ENCODE measurements at places on chromosomes 5 and 9. TPM values are rescaled to one million over a fixed set of nuclear protein-coding genes. Genes with fewer than 3 reads are reported as not detected.

PCDHGA8 gene
- not detected for total RNA-seq

PCDHB3 gene
- total RNA-seq: not detected

PCDHGB7 gene
- not detected for total RNA-seq

F2RL2 gene
- not detected for total RNA-seq

DNA sequence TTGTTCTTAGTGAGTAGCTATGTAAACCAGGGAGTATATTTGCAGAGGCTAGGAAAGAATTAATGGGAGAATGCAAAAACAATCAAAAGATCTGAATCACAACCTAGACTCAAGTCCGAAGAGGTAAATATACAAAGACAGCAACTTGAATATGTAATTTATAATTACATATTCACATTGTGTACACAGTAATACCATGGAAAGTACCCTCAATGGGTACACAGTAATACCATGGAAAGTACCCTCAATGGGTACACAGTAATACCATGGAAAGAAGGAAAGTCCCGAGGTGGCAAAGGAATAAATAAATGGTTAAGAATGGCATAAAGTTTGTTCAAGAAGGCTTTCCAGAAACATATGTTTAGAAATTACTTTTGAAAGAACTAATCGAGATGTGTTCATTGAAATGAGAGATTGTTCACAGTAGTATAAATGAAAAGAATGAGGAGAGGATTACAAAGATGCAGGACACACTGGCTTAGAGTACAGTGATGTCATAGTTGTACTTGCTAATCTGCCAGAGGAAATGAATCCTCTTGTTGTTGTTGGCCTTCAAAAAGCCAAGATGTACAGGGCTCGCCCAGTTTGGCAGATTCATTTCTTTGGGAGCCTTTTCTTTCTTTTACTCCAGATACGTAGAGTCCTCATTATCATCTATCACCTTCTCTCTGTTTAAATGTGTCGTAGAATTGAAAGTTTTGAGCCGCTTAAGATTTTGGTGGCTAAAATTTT is 116.0 kb downstream of the UNC13B start:
- no peak for DNase-seq
- H3K27me3 ChIP-seq: no peaks in the 10 kb centered on the region
- H3K27ac ChIP-seq: no peak overlapping the region
- no peaks in the 10 kb centered on the region for H3K36me3 ChIP-seq
- H3K4me1 ChIP-seq: no peaks in the 10 kb centered on the region
- no peak overlapping the region for H3K4me3 ChIP-seq

AJM1 gene
- total RNA-seq: 1.2 TPM

DNA sequence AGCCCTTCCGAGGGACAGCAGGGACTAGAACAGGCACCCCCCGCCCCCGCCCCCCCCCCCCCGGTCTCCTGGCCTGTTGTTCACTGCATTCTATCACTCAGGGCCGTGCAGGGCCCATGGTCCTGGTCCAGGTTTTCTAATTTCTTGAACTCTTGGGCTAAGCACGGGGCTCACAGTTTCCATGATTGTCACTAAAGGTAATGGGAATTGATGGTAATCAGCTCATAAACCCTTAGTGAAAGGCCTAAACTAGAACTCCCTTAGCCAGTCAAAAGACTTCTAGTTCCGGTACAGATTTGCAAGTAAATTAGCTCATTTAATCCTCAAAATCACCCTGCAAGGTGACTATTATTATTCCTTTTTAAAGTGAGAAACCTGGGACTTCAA is 14.7 kb upstream of the PWWP2A start:
- no peaks in the 10 kb centered on the region for H3K4me1 ChIP-seq
- H3K36me3 ChIP-seq: no peaks in the 10 kb centered on the region
- no peak for DNase-seq
- H3K27me3 ChIP-seq: no peaks in the 10 kb centered on the region

DNA sequence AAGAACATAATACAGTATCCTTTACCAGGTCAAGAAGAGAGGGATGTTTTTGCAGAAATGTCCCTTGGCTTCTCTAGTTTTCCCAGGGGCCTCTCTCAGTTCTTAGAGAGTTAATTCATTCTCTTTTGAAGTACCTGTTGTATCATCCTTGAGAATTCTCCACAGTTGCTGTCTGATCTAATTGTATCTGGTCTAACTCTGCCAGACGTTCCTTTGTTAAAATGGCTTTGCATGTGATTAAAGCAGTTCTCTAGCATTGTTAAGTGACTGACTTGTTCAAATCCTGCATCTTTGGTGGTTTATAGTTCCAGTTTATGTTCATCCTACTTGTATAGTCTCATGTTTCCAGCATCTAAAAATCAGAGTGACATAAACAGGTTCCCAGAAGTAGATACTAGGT is 65.0 kb downstream of the KIAA1958 start:
- H3K27me3 ChIP-seq: no peaks in the 10 kb centered on the region
- H3K4me3 ChIP-seq: no peak overlapping the region
- H3K36me3 ChIP-seq: no peaks in the 10 kb centered on the region
- no peaks in the 10 kb centered on the region for H3K4me1 ChIP-seq
- DNase-seq: no peak

RELL2 gene
- total RNA-seq: 11.4 TPM

UNC5A gene
- not detected for total RNA-seq

DNA sequence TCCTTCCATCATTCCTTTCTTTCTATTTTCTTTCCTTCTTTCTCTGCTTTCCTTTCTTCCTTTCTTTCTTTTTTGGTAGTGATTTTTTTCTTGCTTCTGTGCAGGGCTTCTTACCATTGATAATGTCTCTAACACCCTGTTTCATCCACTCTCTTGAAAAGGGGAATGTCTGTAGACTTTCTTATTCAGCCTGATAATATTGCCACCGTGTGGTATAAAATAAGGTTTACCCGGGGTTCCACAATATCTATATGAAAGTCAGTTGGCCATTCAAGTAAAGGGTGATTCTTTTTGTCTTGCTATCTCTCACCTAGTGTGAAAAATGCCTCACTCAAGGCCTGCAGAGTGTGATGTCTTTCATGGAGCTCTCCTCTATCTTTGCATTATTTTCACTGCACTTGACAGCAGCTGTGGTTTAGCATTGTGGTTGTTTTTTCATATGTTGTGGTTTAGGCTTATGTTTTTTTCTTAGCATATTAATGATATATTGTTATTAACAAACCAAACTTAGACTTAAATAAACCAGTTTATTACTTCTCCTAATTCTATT is 153.9 kb downstream of the CSNK1G3 start:
- no peak overlapping the region for H3K27ac ChIP-seq
- DNase-seq: no peak
- no peak overlapping the region for H3K4me3 ChIP-seq
- H3K36me3 ChIP-seq: no peaks in the 10 kb centered on the region

DNA sequence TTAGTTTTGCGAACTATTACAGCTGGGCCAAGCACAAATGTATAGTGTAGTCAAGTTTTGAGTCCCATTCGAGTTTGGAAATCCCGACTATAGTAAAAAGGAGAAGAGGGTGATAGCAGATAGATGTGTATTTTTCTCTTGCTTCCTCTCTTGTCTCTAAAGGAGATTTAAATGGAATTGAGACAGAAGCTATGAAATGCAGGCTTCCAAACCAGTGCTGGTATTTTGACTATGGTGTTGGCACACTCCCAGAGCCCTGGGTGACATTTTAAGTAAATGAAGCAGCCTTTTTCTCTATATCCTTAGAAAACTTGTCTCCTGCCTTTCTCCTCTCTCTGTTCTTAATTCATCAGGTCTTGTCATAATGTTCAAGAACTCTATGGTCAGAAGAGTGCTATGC is 17.7 kb upstream of the AUH start:
- no peak overlapping the region for H3K27ac ChIP-seq
- no peaks in the 10 kb centered on the region for H3K4me1 ChIP-seq
- H3K36me3 ChIP-seq: no peaks in the 10 kb centered on the region
- no peak for DNase-seq
- no peaks in the 10 kb centered on the region for H3K27me3 ChIP-seq
- no peak overlapping the region for H3K4me3 ChIP-seq

DNA sequence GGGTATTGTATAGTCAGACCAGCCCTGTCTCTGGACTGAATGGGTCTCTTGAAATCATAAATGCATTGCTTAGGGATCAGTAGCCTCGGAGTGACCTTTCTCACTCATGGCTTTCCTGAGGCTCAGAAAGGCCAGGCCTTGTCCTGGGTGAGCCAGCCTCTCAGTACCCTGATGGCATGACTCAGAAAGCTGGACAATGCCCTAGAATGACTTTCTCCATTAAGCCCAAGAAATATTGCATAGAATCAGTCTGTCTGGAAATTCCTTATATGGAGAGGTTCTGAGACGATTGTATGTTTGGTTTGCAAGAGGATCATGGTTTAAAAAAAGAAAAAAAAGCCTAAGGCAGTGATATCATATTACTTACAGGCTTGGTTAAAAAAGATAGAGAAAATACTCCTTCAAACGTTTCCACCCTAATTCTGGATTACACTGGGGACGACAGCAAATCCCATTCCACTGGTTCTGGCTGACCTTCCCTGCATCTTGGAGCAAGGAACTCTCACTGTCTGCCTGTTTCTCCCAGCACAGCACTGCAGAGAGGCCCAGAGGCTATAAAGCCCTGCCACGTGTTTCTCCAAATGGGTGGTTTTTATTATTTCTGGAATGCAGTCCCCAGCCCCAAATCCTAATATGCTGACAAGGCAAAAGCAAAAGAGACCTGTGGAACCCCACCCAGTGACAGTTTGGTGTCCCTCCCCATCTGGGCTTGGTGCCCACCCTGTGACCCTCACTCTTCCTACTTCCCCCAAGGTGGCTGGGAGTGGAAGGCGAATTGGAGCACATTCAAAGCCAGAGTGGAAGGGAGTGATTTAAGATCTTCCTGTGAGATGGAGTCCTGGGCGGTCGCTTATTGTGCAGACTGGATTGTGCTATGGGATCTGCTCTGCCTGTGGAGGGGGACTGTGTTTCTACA is 34.4 kb downstream of the MAP1B start:
- H3K27ac ChIP-seq: no peak overlapping the region
- H3K27me3 ChIP-seq: no peaks in the 10 kb centered on the region
- no peaks in the 10 kb centered on the region for H3K36me3 ChIP-seq
- H3K4me1 ChIP-seq: no peaks in the 10 kb centered on the region
- DNase-seq: no peak

GRCh38 chr9:5493679-5494511 is 16.4 kb upstream of the PDCD1LG2 start:
- H3K4me1 ChIP-seq: peaks cover 4% of the 10 kb centered on the region
- no peaks in the 10 kb centered on the region for H3K36me3 ChIP-seq
- H3K27ac ChIP-seq: no peak overlapping the region
- DNase-seq: no peak

IFNB1 gene
- not detected for total RNA-seq

- H3K4me1 ChIP-seq: peaks cover 87% of the 10 kb centered on the region
- peaks cover 37% of the 10 kb centered on the region for H3K36me3 ChIP-seq
- H3K27me3 ChIP-seq: no peaks in the 10 kb centered on the region
- no peak for DNase-seq
These were observed 2.2 kb upstream of the PRR7 start for GRCh38 chr5:177444106-177445051.

GRCh38 chr9:6664204-6664680 is 18.7 kb upstream of the GLDC start:
- no peak overlapping the region for H3K27ac ChIP-seq
- DNase-seq: no peak
- H3K4me3 ChIP-seq: no peak overlapping the region
- no peaks in the 10 kb centered on the region for H3K27me3 ChIP-seq
- H3K4me1 ChIP-seq: no peaks in the 10 kb centered on the region

ADAMTS12 gene
- total RNA-seq: not detected

- no peaks in the 10 kb centered on the region for H3K4me1 ChIP-seq
- DNase-seq: no peak
- H3K27me3 ChIP-seq: no peaks in the 10 kb centered on the region
These were observed 248.1 kb downstream of the IRX1 start for GRCh38 chr5:3843706-3844105.

DMRTA1 gene
- not detected for total RNA-seq

ZDHHC11 gene
- total RNA-seq: 18.3 TPM

TMCO6 gene
- 21.1 TPM for total RNA-seq

- no peak for DNase-seq
- H3K4me1 ChIP-seq: peaks cover 47% of the 10 kb centered on the region
These were observed 4.4 kb upstream of the ZDHHC12 start for GRCh38 chr9:128728298-128728697.

PCDHB15 gene
- total RNA-seq: not detected

N4BP3 gene
- total RNA-seq: 3.8 TPM

INSL4 gene
- not detected for total RNA-seq

GRCh38 chr9:69019808-69020207 is 5.9 kb upstream of the PRKACG start:
- DNase-seq: peak; percentile 24
- peaks cover 24% of the 10 kb centered on the region for H3K4me1 ChIP-seq
- no peaks in the 10 kb centered on the region for H3K27me3 ChIP-seq
- no peak overlapping the region for H3K4me3 ChIP-seq

DNA sequence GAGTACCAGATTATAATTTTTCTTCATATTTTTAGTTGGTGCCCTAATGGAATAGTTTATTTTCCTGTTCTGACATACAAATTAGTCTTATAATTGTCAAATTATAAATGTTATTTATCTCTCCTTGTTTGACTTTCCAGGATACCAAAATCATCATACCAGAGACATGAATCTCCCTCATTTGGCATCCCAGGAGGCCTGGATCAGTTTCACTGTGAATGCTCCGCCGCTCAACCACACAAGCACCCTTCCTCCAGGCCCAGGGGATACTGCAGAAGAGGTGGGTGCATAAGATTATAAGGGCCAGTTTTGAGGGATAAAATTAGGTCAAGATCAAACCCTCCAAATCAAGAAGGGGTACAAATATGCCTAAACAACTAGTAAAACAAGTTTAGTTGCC is 1229.3 kb downstream of the CDH12 start:
- H3K4me3 ChIP-seq: no peak overlapping the region
- no peaks in the 10 kb centered on the region for H3K4me1 ChIP-seq
- no peak overlapping the region for H3K27ac ChIP-seq
- no peaks in the 10 kb centered on the region for H3K27me3 ChIP-seq
- no peak for DNase-seq

- no peaks in the 10 kb centered on the region for H3K27me3 ChIP-seq
- H3K27ac ChIP-seq: no peak overlapping the region
- H3K4me1 ChIP-seq: no peaks in the 10 kb centered on the region
- no peak overlapping the region for H3K4me3 ChIP-seq
- H3K36me3 ChIP-seq: peaks cover 43% of the 10 kb centered on the region
These were observed 26.7 kb downstream of the BDP1 start for GRCh38 chr5:71482132-71482531.

DNA sequence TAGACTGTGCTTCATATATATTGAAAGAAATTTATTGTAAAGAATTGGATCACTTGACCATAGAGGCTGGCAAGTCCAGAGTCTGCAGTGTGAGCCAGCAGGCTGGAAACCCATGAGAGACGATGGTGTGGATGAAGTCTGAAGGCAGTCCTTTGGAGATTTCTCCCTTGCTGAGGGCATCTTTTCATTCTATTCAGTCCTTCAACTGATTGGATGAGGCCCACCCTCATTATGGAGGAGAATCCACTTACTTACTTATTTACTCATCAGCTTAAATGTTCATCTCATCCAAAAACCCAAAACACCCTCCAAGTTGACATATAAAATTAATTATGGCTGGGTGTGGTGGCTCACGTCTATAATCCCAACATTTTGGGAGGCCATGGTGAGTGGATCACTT is 62.1 kb downstream of the MCTP1 start:
- H3K36me3 ChIP-seq: no peaks in the 10 kb centered on the region
- no peak overlapping the region for H3K4me3 ChIP-seq
- H3K27ac ChIP-seq: no peak overlapping the region
- no peaks in the 10 kb centered on the region for H3K27me3 ChIP-seq
- H3K4me1 ChIP-seq: no peaks in the 10 kb centered on the region

TSSK1B gene
- total RNA-seq: not detected
